ENCODE measurements at places on chromosomes 7 and 10. TPM values are rescaled to one million over a fixed set of nuclear protein-coding genes. Genes with fewer than 3 reads are reported as not detected.

DNA sequence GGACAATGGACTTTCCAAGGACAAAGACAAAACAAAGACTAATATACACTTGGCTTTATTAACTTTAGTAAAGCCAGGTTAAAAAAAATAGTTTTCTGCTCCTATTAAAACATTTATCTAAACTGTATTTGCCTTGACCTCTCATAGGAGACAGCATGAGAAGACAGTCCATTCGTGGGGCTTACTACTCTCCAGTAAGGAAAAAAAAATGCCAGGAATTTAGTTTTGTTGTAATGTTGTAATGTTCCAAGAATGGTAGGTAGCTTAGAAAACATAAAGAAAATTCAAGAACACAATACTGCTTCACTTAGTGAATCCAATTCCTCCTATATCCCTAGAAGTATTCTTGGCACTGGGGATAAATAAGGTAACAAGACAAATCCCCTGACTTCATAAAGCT is 81.7 kb downstream of the KMT2C start:
- DNase-seq, result no peak

GRCh38 chr7:50940621-50941020 is 157.9 kb upstream of the GRB10 start:
- no peak for DNase-seq

GRCh38 chr10:44478876-44479705 is 94.2 kb upstream of the CXCL12 start:
- DNase-seq, result no peak

Gene UPK3B
- 0.49 TPM for total RNA-seq

Gene NUDCD3
- 107 TPM for total RNA-seq

Gene SPDYE6
- total RNA-seq, result not detected
